ENCODE measurements at places on chromosomes 3 and 15.
A peak's percentile ranks its signal among the peaks of the same experiment; 100 is the strongest.

DNA sequence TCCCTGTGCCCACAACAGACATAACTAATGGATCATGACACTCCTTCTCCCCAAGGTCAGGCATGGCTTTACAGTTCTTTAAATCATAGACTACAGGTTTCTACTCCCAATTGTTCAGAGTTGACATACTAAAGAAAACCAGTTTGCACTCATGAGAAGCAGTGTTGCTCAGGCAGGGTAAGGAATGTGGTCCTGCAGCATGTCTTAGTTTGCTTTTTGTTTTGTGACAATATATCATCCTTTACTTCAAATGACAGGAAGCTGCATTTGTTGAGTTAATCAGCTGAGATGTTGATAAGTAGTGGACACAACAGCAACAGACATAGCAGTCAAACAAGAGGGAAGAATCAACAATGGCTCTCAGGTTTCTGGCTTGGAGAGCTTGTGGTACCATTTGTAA, 267.5 kb downstream of the SLCO3A1 start:
- DNase-seq, result no peak

DNA sequence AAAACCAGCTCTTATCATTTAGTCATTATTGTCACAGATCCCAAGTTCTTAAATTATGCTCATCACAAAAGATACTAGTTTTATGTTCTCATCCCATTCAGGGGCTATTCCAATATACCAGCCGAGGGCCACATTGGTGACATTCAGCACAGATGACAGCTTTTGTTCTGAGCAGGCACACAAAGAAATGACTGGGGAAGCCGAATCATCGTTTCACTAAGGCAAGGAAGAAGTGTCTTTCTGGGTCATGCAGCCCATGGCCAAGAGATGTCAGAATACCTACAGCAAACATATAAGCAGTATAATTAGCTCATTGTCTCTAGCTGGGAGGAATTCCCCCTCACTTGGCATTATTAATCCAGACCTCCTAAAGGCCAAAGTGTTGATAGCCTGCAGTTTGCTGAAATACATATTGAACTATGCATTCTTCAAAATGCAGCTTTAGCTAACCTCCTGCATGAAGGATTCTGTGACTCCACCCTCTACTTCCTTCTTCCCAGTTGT, 100.2 kb downstream of the CNTN4 start:
- no peak for DNase-seq

- DNase-seq, result no peak
Observed at GRCh38 chr15:28125673-28126651, 26.8 kb upstream of the OCA2 start.

DNA sequence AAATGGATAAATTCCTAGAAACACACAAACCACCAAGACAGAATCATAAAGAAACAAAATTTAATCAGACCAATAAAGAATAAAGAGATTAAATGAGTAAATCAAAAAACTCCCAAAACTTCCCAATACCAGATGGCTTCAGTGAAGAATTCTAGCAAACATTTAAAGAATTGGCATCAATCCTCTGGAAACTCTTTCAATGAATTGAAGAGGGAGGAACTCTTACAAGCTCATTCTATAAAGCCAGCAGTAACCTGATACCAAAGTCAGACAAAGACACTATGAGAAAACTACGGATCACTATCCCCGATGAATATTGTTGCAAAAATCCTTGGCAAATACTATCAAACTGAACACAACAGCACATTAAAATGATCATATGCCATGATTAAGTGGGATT, 81.9 kb upstream of the SLCO2A1 start:
- no peak for DNase-seq

- no peak for DNase-seq
Observed at GRCh38 chr3:117695321-117695720, 985.7 kb downstream of the TUSC7 start.

DNA sequence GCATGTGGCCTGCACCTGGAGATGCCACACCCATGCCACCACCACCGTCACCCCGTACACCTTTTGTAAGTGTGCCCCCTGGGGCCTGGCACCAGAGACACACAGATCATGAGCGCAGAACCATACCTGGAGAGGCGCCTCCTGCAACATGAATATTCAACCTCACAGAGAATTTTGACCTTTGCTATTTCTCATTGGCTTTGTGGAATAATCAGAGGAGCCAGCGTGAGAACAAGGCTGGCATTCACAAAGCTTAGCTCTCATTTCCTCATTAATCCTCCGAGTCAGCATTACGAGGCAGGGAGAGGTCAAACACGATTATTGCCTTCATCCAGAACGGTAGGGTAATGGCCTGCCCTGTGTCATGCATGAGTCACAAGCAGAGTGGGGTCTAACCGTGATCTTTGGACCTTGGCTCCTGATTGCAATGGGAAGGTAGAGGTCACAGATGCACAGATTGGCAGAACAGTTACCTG, 73.0 kb upstream of the POMGNT2 start:
- no peak for DNase-seq

DNA sequence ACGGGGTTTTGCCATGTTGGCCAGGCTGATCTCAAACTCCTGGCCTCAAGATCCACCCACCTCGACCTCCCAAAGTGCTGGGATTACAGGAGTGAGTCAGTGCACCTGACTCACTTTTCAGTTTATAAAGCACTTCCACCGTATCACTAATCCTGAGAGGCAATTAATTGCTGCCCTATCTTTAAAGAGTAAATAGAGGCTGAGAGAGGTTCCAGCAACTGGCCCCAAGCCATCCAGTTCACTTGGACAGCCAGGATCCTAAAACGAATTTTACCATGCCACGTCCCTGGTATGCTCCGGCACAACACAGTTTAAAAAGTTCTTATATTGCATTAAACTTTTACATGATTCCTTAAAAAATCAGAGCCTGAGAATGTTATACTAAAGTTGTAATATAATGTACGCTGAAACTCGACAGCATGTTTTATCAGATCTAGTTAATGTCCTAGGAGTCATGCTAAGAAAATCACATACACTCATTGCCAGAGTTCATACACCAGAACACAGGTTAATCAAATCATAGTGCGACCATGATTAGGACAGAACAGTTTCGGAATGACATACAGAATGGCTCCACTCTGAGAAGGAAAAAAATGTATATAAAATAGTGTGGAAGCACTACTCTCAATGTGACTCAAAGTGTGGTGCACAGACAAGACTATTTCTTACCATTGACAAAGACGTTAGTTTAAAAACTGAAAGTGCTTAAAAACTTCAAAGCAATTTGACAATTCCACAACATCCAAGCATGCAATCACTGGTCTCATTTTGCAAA, 125.4 kb downstream of the ULK4 start:
- DNase-seq, result no peak

DNA sequence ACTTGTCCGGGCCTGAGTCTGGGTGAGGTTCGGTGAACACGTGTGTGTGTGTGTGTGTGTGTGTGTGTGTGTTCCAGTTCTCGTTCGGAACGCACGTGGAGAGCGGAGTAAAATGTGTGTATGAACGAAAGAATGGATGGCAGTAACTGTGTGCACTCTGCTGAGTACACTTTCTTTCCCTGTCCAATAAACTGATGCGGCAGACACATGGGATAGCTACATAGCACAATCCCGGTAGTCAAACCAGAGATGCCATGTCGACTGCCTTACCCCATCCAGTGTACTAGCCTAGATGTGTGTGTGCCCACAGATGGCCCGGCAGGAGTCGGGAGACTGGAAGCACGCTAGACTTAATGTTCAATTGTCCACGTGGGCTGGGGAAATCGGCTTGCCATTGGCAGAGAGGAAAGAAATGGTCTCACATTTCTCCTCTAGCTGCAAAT, 507 bp upstream of the GOLIM4 start:
- peak; percentile 39 for DNase-seq

DNA sequence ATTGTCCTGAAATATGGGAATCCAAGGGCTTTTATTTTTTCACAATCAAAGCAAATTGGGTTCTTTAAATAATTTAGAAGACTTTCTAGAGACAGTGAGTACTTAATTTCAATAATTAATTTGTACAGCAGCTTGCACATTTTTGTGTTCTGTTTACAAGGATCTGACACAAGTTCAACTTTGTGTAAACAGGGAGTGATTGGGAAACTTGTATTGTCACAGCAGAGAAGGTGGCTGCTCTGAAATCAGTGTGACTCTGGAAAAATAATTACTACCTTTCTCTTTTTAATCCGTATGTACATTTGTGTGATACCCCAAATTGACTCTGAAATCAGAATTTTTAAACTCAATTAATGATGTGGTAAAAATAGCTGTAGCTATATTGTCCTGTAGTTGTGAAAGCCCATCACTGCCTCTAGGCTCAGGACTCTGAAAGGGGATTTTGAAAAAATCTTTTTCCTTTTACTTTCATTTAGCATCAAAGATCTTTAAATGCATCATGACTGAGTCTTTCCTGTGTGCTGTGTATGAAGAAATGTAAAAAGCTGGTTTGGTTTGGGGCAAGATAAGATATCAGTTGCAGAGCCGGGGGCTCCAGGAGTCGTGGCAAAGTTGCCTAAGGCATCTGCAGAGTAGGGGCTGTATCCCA, 45.1 kb downstream of the MFSD1 start:
- no peak for DNase-seq

- DNase-seq, result no peak
Observed at GRCh38 chr3:81859524-81859923, 98.1 kb upstream of the GBE1 start.

GRCh38 chr15:92665100-92665555, 9.6 kb upstream of the FAM174B start:
- no peak for DNase-seq

GRCh38 chr15:34360298-34360697, 6.7 kb downstream of the LPCAT4 start:
- no peak for DNase-seq

GRCh38 chr3:45929042-45929679, 14.1 kb upstream of the CXCR6 start:
- peak; percentile 68 for DNase-seq

- DNase-seq, result no peak
Observed at GRCh38 chr3:188002626-188003138, 151.3 kb upstream of the LPP start.

DNA sequence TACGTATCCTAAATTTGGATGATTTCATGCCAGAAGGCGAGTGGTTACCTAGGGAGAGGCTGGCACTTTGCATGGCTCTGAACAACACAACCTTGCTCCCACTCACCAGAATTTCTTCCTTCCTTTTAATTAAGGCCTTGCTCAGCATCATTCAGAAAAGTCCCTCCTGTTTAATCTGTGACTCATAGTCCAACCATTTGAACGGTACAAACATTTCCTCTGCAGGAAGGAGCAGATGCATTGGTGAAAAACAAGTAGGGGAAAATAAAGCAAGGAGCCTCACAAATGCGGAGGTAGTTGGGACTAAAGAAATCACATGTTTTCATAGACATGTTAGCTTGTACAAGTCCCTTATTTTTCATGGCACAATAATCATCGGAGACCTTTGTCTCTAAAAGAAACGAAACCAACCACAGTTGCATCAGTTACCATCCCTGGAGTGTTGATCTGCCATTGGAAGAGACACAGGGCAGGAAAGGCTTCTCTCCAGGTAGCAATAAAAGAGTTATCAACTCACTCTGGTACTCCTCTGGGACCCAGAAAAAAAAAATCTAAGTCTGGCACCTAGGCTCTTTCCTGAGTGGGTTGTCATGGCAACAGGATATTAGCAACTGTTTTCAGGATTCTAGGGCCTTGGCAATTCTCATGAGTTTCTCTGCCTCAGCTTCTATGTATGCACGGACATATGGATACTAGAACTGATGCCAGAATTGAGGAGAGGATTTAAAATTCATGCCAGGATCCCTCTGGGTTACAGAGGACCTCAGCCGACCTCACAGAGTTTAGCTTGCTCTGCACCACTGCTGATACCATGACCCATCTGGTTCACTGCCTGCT, 255.4 kb upstream of the ARPP21 start:
- no peak for DNase-seq

DNA sequence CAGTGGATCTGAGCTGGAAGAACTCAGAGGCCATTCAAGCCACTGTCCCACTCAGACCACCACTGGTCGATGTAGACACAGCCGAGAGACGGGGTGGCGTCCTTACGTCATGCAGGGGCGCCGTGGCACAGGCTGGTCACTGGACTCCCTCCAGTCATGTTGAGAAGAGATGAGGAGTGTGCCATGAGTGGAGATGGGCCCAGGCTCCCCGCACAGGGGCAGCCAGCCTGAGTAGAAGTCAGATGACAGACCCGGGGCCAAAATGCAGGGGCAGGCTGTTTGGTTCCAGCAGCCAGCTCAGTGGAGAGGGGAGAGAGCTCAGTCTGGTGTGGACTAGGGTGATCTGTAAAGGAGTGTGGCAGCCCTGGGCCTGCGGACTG, 33.4 kb upstream of the KIF23 start:
- DNase-seq, result no peak

- DNase-seq, result no peak
Observed at GRCh38 chr3:125107861-125108567, 52.2 kb upstream of the HEG1 start.

DNA sequence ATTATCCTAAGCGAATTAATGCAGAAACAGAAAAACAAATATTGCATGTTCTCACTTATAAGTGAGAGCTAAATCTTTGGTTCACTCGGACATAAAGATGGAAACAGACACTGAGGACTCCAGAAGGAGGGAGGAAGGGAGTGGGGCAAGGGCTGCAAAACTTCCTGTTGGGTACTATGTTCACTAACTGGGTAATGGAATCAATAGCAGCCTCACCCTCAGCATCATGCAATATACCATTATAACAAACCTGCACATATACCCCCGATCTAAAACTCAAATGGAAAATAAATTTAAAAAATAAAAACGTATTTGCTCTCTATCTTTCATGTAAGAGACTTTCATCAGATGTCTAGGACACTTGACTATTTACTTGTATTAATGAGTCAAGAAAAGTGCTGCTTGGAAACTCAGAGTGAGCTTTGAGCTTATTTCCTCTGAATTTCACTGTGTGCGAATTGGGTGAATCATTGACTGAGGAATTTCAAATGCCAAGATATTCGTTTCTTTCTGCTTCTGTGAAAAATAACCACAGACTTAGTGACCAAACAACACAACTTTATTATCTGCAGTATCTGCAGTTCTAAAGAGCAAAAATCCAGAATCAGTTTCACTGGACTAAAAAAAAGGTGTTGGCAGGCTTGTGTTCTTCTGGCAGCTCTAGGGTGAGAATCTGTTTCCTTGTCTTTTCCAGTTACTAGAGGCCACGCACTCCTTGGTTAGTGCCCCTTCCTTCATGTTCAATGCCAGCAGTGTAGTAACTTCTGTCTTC, 18.4 kb downstream of the TM4SF18 start:
- DNase-seq, result no peak

GRCh38 chr3:106371221-106371970, 502.6 kb upstream of the CBLB start:
- DNase-seq, result no peak

DNA sequence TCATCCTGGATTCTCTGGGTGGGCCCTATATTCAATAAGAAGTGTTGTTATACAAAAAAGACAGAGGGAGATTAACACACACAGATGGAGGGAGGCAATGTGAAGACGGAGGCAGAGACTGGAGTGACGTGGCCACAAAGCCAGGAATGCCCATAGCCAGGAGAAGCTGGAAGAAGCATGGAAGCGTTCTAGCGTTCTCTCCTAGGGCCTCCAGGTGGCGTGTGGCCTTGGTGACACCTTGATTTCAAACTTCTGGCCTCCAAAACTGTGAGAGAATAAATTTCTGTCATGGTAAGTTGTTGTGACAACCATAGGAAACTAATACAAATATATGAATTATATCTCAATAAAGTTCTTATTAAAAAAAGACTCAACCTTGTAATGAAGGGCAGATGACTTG, 21.3 kb downstream of the THBS1 start:
- DNase-seq, result no peak
